ENCODE measurements at places on chromosomes 2 and 18. TPM values are rescaled to one million over a fixed set of nuclear protein-coding genes. Genes with fewer than 3 reads are reported as not detected.

DNA sequence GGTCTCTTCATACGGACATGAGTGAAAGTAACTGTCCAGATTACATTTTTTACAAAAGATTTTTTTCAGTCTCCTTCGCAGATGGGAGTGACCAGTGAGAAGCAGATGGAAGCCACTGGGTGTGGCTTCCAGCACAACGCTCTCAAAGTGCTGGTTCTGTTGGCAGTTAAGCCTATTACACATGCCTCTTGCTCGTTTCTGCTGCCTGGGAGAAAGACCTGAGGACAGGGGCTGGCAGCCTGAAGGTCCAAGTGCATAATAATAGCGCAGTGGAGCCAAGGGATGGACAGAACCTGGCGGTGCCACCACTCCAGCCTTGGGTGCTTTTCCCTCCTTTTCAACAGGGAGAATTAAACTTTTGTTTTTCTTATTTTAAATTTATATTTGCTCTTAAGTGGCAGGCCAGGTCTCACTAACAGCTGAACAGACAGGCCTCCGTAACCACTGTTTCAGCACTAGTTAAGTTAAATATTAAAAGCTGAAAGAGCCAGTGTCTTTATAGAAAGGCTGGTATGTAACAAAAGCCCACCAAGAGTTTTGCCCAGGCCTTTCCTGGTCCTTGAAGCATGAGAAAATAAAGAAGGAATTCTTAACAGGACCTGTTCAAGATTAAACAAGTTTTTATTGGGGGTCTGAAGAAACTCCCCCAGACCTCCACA, 1.2 kb upstream of the SKA1 start:
- no peak overlapping the region for H3K4me3 ChIP-seq
- no peak for DNase-seq
- H3K27me3 ChIP-seq = no peaks in the 10 kb centered on the region
- H3K4me1 ChIP-seq = no peaks in the 10 kb centered on the region
- no peak overlapping the region for H3K27ac ChIP-seq

LYG1 gene
- 1.2 TPM for total RNA-seq

DNA sequence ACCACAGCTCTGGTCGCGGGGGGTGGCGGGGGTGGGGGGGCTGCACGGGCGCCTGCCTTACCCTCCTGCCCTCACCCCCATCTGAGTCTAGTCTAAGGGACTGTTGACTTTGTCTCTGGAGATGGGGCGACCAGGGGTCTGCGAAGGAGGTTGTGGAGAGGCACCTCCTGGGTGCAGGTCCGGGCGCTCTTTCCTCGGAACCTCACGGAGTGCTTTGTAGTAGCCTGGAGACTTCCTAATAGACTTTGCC, 141.3 kb downstream of the MEIS1 start:
- DNase-seq = no peak
- H3K36me3 ChIP-seq = peaks cover 16% of the 10 kb centered on the region
- peaks cover 38% of the 10 kb centered on the region for H3K27me3 ChIP-seq
- peak overlapping the region; percentile 83 for H3K27ac ChIP-seq
- peaks cover 11% of the 10 kb centered on the region for H3K4me1 ChIP-seq

GRCh38 chr2:88753833-88754584, 62.5 kb downstream of the RPIA start:
- peaks cover 8% of the 10 kb centered on the region for H3K4me1 ChIP-seq
- peak; percentile 23 for DNase-seq
- H3K36me3 ChIP-seq = peaks cover 37% of the 10 kb centered on the region
- H3K4me3 ChIP-seq = no peak overlapping the region
- H3K27ac ChIP-seq = peak overlapping the region; percentile 24

PRKAG3 gene
- total RNA-seq = not detected

DNA sequence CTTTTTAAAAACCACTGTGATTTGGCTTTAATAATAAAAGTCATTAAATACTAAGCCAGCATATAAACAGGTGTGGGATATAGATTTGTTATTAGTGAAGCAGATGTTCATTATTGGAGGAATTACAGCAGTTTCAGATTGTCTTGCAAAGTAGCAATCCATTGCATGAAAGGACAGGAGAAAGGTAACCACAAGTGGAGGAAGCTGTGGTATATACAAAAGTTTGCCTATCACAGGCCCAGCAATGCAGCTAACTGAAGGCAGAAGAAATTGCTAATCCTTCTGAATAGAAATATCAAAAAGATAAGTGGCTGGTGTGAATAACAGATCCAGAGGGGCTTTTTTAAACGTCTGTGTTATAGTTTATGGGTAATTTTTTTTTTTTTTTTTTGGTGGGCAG, 199.4 kb downstream of the ZNF385B start:
- no peaks in the 10 kb centered on the region for H3K4me1 ChIP-seq
- no peak for DNase-seq
- no peaks in the 10 kb centered on the region for H3K27me3 ChIP-seq
- no peaks in the 10 kb centered on the region for H3K36me3 ChIP-seq
- H3K4me3 ChIP-seq = no peak overlapping the region

TXNDC2 gene
- not detected for total RNA-seq

SPAG16 gene
- 11.5 TPM for total RNA-seq

GRCh38 chr2:125746321-125747164, 909.4 kb upstream of the GYPC start:
- no peak overlapping the region for H3K4me3 ChIP-seq
- H3K27ac ChIP-seq = no peak overlapping the region
- no peaks in the 10 kb centered on the region for H3K36me3 ChIP-seq

TUBA4B gene
- not detected for total RNA-seq

DNA sequence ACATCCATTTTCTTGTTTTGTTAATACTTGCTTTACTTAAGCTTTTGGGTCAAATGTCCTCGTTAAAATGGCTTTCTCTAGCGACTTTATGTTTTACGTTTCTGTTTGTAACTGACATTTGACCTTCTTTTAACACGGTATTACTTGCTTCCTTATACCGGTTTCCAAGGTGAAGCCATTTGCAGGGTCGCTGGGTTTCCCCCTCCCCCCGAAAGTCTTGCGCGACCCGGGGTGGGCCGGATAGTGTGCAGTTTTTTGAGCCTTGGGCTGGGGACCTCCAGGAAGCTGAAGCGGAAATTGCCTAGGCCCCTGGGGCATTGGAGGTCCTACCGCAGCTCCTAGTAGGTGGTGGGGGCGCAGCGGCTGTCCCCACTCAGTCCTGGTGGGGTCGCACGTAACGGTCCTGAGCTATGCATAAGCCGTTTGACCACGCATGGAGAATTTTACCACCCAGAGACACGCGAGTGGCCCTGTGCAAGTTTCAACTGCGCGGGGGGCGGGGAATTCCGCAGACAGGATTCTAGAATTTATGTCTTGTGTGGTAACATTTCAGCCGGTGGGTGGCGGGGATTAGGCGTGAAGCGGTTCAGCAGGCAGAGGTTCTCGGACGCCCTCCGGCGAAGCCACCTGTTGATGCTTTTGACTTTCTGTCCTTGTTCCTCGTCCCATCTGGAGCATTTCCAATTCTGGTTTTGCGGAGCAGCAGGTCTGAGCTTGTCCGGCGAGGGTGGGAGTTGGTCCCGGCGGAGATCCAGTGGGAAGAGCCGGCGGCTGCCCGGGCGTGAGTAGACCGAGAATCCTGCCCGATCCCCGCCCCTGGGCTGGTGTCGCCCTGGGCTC, 2.4 kb downstream of the CFLAR start:
- no peaks in the 10 kb centered on the region for H3K27me3 ChIP-seq
- H3K36me3 ChIP-seq = peaks cover 25% of the 10 kb centered on the region
- peaks cover 31% of the 10 kb centered on the region for H3K4me1 ChIP-seq
- peak overlapping the region; percentile 93 for H3K4me3 ChIP-seq
- peak overlapping the region; percentile 98 for H3K27ac ChIP-seq

ACOXL gene
- total RNA-seq = not detected

GRCh38 chr2:152383702-152384101, 48.7 kb downstream of the FMNL2 start:
- peaks cover 6% of the 10 kb centered on the region for H3K4me1 ChIP-seq
- no peaks in the 10 kb centered on the region for H3K27me3 ChIP-seq
- no peak overlapping the region for H3K4me3 ChIP-seq
- DNase-seq = no peak
- peaks cover 12% of the 10 kb centered on the region for H3K36me3 ChIP-seq

GRCh38 chr18:58526425-58527284, 102.2 kb downstream of the ALPK2 start:
- no peak for DNase-seq
- H3K27ac ChIP-seq = no peak overlapping the region
- no peak overlapping the region for H3K4me3 ChIP-seq
- no peaks in the 10 kb centered on the region for H3K36me3 ChIP-seq
- no peaks in the 10 kb centered on the region for H3K4me1 ChIP-seq
- no peaks in the 10 kb centered on the region for H3K27me3 ChIP-seq

DNA sequence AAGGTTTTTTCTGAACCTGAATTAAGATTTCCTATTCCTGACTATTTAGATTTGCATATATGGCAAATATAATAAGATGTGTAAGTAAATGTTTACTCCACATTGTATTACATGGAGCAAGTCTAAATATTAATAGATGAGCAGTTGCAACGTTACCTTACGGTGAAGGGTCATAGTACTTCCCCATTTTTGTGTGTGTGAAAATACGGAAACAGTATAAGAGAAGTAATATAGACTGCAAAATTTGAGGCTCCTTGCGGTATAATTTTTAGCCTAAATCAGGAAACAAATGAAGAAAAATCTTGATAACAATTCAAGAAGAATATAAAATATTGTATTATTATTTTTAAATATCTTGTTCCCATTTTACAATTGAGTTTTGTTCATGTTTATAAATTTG, 434.2 kb downstream of the GRB14 start:
- no peak for DNase-seq
- no peaks in the 10 kb centered on the region for H3K27me3 ChIP-seq
- no peaks in the 10 kb centered on the region for H3K36me3 ChIP-seq
